ENCODE measurements at places on chromosomes 3 and 15.

DNA sequence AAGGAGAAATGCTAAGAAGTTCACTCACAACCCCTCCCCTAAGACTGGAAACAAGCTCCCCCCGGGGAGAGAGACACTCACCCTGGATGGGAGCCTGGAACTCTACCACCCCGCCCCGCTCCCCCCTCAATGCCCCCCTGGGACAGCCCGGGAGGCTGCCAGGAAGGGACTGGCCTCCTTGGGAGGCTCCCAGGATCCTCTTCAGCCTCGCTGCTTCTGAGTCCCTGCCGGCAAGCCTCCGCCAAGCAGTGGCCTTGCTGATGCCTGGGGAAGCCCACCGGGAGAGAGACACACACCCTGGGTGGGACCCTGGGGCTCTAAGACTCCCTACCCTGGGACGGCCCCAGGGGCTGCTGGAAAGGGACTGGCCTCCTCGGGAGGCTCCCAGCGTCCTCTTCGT lies 33.4 kb downstream of the CPEB1 start:
- no peak for DNase-seq

DNA sequence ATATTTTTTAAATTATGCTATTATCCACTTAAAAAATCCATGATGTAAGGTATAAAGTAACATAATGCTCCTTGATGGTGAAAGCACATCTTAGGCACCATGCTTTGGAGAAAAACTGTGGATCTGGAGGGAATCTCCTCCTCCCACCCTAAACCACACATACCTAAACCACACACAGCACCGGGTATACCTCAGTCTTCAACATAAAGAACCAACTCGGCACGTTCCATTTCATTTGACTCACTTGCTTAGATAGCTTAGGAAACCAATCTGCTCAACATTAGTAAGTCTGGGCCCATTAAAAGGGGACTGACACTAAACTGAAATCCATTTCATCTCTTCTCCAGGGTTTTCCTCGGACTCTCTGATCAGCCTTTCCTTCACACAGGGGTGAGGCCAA lies 945.7 kb upstream of the CFAP20DC start:
- no peak for DNase-seq

DNA sequence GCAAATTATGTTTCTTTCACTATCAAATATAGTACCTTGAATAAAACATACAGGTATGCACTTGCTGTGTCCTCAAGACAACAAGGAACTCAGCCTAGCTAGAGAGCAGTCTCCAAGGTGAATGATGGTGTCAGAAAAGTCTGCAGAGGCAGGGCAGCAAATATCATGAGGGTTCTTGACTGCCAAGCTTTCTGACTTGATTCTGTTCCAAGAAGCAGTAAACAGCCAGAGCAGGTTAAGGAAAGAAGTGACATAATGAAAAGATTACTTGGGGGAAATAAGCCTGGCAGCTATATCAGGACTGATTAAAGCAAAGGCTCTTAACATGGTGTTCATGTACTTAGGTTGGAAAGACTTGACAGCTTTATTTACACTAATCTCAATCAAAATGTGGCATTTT lies 192.2 kb upstream of the GADL1 start:
- DNase-seq = no peak

- DNase-seq = no peak
These were observed 20.7 kb downstream of the CEP19 start for GRCh38 chr3:196691386-196691785.

- DNase-seq = no peak
These were observed 79.7 kb downstream of the SEC22A start for GRCh38 chr3:123281406-123281805.

GRCh38 chr3:13378155-13378554 lies 42.0 kb downstream of the NUP210 start:
- DNase-seq = peak; percentile 44

- DNase-seq = no peak
These were observed 153.5 kb upstream of the GOLIM4 start for GRCh38 chr3:168249205-168249549.

DNA sequence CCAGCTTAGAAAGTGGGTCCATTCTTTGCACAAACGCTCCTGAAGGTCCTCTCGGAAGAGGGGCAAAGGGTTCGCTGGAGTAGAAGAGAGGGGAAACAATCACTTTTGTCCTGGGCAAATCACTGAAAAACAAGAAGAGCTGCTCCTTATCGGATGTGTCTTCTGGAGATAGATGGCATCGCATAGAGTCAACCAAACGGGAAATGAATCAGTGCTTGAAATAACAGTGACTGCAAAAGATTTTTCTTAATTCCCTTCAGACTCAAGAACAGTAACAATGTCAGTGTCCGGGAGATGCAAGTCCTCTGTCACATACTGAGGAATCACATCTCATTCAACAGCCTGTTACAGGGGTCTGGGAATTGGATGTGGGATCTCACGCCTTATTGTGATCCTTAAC lies 78.8 kb upstream of the PCSK6 start:
- no peak for DNase-seq

DNA sequence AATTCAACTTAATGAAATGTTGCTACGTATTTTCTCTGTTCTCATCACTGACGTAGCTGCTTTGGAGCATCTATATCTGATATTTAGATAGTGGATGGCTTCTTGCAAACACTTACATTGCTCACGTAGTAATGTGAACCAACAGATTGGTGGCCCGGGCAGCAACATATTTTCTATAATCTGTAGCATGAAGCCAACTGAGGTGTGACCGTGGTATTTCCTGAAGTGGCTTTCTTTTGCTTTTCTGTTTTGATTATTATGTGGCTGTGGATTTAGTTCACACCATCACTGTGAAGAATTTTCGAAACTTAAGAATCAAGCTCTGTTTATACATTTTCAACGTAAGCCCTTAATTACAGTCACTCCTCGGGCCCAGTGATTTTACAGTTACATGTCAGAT lies 288.5 kb downstream of the LPP start:
- DNase-seq = no peak

DNA sequence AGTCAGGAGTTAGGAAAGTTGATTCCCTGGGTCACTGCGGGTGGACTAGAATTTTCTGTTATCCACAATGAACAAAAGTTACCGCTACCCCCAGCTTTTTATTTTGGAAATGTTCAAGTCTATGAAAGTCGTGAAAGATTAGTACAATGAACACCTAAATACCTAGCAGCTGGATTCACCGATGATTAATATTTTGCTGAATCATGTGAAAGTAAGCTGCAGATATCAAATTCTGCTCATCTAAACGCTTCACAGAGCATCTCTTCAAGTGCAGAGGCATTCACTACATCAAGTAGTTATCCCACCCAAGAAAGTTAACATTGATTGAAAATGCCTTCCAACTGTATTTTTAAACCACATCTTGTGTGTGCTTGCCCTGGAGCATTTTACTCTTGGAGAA lies 729.0 kb upstream of the NR2F2 start:
- DNase-seq = no peak

DNA sequence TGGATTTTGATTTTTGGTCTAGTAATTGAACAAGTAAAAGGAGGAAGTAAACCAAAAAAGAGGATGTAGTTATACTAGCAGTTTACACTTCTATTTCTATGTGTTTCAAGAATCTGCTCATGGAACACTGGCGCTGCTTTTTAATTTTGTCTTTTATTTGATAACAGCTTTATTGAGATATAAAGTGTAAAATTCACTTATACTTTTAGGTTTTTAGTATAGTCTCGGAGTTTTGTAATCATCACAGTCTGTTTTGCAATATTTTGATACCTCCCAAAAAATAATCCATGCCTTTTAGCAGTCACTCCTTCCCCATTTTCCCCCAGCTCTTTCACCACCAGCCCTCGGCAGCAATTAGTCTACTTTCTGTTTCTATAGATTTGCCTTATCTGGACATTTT lies 18.0 kb downstream of the UBE2E2 start:
- DNase-seq = no peak
